ENCODE measurements at places on chromosomes 2 and 18. TPM values are rescaled to one million over a fixed set of nuclear protein-coding genes. Genes with fewer than 3 reads are reported as not detected.

The EGR4 gene
- total RNA-seq, result not detected

The UPP2 gene
- total RNA-seq, result not detected

The ASXL3 gene
- total RNA-seq, result not detected

The ATAD2B gene
- total RNA-seq, result 3.2 TPM

The LCT gene
- total RNA-seq, result not detected

The GATA6 gene
- 61.4 TPM for total RNA-seq

Data from cardiac atrium fibroblast (primary cell).